ENCODE measurements at places on chromosomes 2 and 18.

GRCh38 chr18:24922491-24922890 lies 429.5 kb downstream of the ZNF521 start:
- DNase-seq, result no peak

DNA sequence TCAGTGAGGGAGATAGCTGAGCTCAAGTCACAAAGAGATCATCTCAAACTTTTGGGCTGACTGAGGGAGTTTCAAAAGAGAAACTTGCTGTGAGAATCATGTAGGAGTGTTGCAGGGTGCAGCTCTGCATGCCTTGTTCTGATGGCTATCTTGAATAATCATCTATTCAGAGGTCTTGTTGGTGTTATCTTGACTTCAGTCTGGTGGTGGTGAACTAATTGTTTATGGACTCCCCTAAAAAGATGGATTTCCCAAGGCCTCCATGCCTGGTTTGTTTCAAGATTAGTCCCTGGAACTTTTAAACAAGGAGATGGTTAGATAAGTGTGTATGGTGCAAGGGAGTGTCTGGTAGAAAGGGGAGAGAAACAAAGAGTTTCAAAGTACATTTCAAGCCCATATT lies 29.8 kb downstream of the SLC39A6 start:
- DNase-seq, result no peak

DNA sequence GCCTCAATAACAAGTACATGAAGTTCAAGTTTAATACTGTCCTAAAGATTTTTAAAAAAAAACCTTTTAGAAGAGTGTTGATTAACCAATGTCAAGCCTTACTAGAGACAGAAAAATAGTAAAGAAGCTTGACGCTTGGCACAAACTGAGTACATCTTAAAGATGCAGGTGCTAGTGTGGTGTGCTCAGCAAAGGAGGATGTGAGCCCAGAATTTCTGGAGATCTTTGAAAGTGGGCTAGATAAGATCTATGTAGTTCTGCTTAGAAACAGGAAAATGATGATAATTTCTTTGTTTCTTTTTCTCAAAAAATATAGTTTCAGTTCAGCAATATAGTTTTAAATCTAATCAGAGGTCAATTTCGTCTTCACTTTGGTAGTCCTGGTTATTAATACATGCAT lies 118.3 kb upstream of the KLHL14 start:
- no peak for DNase-seq

GRCh38 chr2:96083064-96083939 lies 33.1 kb downstream of the ADRA2B start:
- no peak for DNase-seq

DNA sequence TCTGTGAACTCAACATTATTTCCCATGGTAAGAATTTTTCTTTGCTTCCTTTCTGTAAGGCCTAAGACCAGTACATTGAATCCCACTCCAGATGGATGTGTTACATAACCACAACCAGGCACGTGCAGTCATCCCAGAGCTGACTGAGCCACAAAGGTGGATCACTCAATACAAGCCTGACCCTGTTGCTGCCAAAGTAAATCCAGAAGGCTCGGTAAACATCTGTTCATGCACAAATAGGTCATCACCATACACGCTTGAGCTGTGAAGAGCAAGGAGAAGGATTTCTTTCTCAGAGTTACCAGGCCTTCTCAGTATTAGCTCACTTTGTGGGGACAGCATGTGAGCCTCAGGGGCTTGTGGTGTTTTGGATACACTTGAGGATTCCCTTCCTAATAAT lies 791.4 kb upstream of the FANCL start:
- DNase-seq, result no peak

DNA sequence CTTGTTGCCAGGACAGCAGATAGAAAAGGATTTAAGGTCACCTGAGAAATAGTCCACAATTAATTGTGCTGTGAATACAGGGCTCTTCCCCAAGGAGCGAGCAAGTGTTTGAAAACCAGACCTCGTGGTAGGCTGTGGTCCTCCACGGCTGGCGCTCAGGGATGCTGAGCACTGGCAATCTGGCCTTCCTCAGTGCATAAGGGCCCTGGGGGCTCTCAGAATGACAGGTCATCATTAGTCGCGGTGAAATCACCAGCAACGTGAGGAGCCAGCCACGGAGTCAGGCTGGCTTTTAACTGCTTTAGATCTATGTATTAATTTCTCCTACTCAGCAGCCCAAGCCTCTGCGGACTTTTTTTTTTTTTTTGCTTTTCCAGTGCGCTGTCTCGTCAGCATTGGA lies 148.5 kb downstream of the FHOD3 start:
- DNase-seq, result no peak

DNA sequence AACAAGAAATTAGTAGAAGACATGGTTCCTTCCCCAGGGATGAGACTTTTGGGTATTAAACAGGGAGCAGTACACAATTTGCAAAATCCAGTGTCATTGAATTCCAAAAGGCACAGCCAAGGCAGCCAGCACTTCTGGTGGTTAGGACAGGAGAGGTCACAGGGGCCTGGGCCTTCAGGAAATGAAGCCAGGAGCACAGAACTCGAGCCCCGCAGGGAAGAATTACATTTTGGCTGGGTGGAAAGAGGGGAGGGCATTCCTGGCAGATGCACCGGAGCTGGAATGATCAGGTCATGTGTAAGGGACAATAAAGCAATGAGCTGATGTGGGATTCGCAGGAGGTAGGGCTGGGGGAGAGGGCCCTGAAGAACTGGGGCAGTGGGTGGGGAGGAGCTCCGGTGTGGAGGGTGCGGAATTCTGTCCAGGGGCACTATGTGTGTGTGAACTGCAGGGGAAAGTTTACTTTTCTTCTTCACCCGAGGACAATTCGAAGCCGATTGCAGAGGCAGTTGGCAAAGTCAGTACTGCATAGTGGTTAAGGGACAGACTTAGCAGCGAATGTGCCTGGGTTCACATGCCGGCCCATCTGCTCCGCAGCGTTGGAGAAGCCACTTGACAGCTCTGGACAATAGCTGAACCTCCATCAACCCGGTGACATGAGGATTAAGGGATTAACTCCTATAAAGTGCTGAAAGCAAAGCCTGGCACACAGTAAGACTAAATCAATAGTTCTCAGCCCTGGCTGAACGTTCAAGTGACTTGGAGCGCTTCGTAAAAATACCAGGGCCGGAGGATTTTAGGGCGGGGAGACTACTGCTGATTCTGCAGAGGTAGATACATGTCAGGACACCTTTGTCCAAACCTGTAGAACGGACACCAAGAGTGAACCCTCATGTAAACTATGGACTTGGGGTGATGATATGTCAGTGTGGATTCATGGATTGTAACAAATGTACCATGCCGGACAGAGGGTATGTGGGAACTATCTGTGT lies 36.4 kb downstream of the ALPK2 start:
- no peak for DNase-seq

- DNase-seq, result no peak
These were observed 198.2 kb downstream of the PRKCE start for GRCh38 chr2:45849491-45850283.

DNA sequence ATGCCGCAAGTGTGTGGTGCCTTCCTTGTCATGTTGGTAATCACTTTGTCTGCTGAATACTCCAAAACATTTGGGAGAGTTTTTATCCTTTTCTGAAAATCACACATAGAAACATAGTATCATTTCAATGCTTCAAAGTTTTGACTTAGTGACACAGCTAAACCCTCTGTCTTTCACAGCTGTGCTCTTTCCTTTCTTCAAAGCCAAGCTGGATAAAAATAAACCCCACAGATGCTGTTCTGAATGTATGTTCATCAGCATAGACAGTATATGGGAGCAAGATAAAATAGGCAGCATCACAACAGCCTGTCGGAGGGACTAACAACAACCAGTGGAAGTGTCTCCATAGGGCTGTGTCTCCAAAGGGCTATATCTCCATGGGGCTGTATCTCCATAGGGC lies 331.3 kb upstream of the DCC start:
- no peak for DNase-seq

GRCh38 chr18:49371786-49372185 lies 88.7 kb downstream of the DYM start:
- DNase-seq, result no peak

GRCh38 chr2:190553254-190553653 lies 18.7 kb upstream of the NEMP2 start:
- DNase-seq, result no peak

- no peak for DNase-seq
These were observed 360.8 kb downstream of the DCC start for GRCh38 chr18:52700816-52701215.

- DNase-seq, result no peak
These were observed 2.5 kb downstream of the COL3A1 start for GRCh38 chr2:188976545-188977268.

DNA sequence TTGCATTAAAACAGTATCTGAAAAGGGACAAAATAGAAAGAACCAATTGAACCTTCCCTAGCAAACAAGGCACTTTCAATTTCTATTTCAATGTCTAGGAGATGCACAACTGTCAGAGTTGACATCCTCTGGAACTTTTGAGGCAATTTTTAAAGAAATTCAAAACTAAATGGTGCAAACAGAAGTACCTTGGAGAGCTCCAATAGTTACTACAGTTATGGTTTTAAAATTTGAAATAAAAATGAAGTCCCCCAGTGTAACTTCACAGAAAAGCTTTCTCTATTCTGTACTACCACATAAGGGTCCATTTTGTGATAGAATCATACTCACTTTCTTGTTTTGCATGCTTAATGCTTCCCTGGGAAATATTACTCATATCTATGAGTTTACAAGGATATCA lies 162.1 kb downstream of the KCNH7 start:
- DNase-seq, result no peak

GRCh38 chr2:127305990-127306585 lies 12.1 kb upstream of the ERCC3 start:
- DNase-seq, result no peak

DNA sequence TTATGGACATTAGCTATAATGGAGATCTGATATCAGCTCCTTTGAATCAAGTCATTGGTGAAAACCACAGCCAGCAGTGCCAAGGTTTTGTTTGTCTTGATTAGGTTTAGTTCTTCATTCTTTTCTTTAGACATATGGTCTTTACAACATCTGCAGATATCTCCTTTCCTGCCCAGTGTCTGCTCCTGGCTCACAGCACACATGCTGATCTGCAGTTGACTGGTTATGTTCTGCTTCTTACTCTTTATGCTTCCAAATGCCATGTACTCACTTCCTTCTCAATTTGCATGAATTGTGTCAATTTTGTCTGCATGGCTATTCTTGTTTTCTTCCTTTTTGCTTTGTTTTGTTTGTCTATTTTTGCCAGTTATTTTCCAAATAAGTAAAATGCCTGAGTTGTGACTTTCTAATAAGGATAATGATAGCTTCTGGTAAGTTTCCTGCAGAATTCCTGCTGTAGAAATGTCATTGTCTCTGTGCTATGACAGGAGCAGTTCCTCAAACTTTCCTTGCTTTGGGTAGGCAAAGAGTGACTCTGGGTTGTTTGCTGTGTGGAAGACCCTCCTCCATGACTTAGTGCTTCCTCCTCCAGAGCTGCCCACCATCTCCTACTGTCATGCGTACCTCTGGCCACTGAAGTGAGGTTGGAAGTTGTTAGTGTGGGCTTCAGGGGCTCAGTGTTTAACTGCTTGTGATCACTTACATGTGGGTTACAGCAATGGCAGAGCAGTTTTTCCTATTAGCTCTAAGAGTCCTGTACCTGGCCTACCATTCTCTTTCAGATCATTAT lies 8.2 kb downstream of the ARHGAP25 start:
- DNase-seq, result no peak

DNA sequence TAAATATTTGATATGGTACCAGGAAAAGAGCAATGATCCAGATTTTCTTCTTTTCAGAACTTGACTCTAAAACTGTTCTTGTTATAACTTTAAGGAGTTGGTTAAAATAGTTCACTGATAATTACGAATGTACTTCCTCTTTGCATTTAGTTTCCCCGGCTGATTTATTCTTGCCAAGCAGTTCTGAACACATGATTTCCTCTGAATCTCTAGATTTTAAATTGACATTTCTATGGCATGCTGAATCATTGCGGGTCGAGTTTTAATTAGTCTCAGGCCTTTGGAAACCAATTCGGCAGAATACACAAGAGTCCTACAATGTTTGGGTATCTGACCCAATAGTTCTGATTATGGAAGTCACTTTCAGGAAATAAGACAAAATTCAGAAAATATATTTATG lies 37.3 kb upstream of the DNAH7 start:
- DNase-seq, result no peak

- no peak for DNase-seq
These were observed 244.6 kb upstream of the ACVR2A start for GRCh38 chr2:147600223-147600622.

DNA sequence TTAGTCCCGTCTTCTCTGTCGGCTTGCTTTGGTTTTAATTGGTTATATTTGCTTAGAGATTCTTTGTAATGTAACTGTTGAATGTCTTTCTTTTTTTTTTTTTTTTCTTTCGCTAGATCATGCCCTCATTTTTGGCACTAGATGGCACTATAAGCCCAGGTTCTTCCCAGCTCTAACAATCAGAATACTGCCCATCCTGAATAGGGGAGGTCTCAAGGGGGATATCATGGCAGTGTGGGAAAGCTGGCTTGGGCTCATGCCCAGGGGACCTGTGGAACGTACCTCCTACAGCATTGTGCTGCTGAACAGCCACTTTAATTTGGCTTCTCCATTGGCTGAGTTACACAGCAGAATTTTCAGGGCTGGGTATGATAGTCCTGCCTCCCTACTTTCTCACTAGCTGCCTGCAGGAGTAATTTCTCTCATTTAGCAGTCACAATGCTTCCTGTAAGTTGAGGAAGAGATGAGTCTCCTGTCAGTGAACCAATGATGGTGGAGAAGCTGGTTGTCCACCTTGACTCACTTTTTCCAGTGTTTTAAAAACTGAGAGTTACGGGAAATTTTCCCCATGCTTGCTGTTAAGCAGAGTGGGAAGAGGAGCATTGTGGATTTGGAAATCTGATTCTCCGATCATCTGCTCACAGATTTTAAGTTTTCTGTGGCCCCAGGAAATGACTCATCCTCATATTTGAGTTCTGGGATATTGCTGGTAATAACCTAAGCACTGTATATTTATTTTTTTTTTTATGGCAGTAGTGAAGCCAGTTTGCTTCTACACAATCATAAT lies 47.2 kb downstream of the RAD51AP2 start:
- DNase-seq, result no peak

- DNase-seq, result no peak
These were observed 187.1 kb upstream of the PIK3C3 start for GRCh38 chr18:41767960-41768359.

DNA sequence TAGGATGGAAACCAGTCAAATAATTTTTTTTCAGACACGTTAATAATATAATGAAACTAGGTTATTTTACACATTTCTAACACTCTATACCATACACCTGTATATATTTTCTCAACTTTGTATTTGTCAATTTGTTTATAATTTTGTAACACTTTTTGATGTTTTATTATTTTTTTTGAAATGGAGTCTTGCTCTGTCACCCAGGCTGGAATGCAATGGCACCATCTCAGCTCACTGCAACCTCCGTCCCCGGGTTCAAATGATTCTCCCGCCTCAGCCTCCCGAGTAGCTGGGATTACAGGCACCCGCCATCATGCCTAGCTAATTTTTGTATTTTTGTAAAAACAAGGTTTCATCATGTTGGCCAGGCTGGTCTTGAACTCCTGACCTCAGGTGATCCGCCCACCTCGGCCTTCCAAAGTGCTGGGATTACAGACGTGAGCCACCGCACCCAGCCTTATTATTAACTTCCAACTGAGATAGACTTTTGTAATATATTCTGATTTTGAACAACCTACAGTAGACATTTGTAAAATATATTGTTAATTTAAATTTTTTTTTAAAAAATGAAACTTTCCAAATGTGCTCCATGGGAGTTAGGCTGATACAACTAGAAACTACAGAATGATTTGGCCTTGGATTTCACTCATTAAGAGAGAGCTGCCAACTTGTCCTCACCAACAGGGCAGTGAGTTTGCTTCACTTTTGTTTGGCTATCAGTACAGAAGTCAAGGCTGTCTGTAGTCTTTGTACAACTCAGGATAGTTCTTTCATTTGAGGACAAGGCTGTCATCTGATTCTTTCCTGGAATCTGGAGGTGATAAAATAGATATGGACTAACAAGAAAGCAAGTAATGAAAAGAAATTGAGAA lies 33.9 kb upstream of the COBLL1 start:
- DNase-seq, result no peak

Data from NCI-H1417 treated with DMSO at 0.1 percent for 48 hours (cell line).